ENCODE measurements at places on chromosomes 6 and 20.

GRCh38 chr6:29487660-29488059, at the start of gene MAS1L:
MAS1L (minus strand) TSS chr6:29487956; CDS start chr6:29487902, 54 bp downstream.
- no peak for DNase-seq

DNA sequence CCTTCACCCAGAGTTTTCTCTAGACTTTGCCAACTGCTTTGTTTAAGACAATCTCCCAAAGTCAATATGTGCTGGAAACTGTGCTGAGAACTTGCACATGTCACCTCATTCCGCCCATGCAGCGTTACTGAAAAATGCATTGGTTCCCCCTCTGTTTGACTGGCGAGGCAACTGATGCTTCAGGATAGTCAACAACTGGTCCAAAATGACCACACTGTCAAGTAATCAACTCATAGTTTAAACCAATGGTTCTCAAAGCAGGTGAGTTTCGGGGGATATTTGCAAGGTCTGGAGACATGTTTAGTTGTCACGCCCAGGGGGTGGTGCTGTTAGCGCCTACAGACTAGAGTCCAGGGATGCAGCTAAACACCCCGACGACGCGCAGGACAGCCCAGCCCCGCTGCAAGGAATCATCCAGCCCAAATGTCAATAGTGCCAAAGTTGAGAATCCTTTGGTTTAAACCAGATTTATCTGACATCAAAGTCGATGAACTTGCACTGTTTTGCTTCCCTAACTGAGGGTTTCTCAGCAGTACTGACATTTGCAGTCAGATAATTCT, 170.0 kb downstream of the ZNF217 start:
- DNase-seq = no peak

GRCh38 chr6:158751224-158751623, 67.9 kb downstream of the EZR start:
- no peak for DNase-seq

GRCh38 chr6:39561536-39562266, 163.5 kb downstream of the KIF6 start:
- DNase-seq = no peak

DNA sequence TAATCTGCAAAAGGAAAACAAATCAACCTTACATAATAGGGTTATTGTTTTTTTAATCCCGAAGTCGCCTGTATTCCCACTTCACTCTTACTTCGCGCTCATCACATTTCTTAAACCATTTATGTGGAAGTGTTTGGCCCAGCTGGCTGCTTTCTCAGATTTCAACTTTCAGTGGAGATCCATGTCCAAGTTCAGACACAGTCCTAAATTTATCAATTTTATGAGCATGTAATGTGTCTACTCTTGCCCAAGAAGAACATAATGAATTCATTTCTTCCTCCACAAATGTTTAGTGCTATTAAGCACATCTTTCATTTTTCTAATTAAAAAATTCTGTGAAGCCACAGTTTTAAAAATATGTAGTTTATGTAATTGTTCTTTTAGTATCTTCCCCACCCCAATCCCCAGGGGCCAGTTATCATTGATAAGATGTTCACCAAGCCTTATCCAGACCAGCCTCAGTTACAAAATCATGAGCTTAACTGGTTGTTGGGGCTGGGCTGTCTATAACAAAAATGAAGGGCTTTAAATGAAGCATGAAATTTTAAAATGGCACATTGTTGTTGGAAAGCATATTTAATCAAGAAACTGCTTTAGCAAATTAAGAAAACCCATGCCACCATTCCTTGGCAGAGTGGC, 151.7 kb downstream of the UST start:
- no peak for DNase-seq

- DNase-seq = no peak
These were observed 132.3 kb downstream of the UNC5CL start for GRCh38 chr6:40906759-40907158.

- no peak for DNase-seq
These were observed 609.0 kb downstream of the QKI start for GRCh38 chr6:164023535-164023934.

DNA sequence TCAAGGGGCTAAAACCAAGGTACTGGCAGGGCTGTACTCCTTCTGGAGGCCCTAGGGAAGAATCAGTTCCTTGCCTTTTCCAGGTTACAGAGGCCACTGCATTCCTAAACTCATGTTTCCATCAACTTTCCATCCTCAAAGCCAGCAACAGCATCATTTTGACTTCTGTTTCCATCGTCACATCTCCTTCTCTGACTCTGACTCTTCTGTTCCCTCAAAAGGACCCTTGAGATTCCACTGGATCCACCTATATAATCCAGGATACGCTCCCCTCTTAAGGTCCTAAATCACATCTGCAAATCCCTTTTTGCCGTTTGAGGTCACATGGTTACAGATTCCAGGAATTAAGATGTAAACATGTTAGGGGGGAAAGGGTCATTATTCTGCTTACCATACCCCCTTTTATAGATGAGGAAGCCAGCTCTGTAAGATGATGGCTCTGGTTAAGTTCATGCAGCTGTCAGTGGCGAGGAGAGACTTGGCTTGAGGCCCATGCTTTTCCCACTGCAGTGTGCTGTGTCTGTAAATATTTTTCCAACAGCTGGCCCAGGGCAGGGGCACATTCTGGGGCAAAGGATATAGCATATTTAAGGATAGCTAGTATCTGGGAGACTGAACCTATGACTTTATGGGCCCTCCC, 114.6 kb downstream of the TNFRSF21 start:
- no peak for DNase-seq

DNA sequence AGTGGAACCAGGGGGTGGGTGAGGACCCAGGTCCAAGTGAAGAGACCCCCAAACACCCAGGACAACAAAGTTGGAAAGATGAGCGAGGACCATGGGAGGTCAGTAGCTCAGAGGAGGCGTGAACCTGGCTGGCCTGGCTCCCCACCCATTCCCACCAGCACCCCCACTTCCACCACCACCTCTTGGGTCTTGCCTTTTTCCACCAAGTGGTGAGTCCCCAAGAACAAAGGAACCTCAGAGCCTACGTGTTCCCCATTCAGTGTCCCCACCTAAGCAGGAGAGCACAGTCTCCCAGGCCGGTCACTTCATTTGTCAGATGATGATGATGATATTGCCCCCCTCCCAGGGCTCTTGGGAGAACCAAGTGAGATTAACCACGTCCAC, 531 bp upstream of the VWA7 start:
- DNase-seq = no peak

DNA sequence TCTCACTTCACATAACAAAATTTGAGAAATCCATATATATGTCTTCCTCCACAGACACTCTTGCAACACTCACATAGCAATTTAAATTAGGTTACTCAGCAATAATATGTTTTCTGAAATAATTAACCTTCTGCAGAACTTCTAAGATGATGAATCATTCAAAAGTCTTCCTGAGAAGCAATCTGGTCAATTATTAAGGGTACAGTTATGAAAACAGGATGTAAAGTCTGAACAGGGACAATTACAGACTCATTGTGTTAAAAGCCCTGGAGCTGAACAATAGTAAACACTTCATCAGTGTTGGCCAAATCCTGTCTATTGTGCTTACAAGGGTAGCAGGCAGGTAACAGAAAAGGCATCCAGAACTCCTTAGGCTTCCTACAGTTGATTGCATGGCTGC, 75.4 kb downstream of the FILIP1 start:
- no peak for DNase-seq

- DNase-seq = peak; percentile 14
These were observed 19.3 kb downstream of the FAXC start for GRCh38 chr6:99330159-99330558.
